ENCODE measurements at places on chromosomes 7 and 10.

DNA sequence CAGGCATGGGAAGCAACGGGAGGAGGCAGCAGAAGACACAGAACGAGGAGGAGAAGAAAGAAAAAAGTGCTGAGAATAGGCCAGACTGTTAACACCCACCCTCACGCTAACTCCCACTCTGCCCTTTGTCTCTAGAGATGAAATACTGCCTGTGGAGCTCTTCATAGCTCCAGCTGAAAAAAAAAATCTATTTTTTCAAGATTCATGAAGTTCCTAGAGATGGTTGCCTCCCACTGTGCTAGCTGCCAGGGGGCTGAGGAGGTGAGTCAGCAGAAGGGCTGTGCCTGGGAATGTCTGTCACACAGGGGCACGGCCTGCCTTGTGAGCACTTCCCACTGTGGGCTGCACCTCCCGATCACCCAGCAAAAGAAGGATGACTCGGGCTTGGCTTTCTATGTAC is 144.5 kb downstream of the RNF216 start:
- DNase-seq = no peak

- DNase-seq = no peak
Measured at GRCh38 chr7:158530800-158531609, 56.6 kb downstream of the PTPRN2 start.

- DNase-seq = no peak
Measured at GRCh38 chr7:97003262-97004246, 1.8 kb upstream of the DLX6 start.

- no peak for DNase-seq
Measured at GRCh38 chr7:151426441-151426903, 13.5 kb downstream of the CRYGN start.

- DNase-seq = no peak
Measured at GRCh38 chr10:61850376-61850775, 51.1 kb upstream of the ARID5B start.

DNA sequence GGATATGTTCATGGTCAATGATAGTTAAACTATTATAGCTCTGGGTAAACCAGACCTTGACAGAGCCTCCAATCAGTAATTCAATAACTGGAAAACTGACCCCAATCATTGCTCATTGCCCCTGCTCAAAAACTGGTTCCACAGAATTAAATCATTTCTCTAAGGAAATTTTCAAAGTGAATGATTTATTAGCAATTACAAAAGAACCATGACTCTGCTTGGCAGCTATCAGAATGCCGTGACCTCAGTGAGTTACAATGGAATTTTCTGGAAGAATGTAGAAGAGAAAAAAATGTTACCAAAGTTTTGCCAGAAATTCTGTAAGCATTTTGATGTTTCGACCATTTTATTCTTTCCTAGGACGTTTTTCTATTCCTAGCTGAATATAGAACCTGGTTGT is 106.8 kb upstream of the APBB1IP start:
- no peak for DNase-seq

DNA sequence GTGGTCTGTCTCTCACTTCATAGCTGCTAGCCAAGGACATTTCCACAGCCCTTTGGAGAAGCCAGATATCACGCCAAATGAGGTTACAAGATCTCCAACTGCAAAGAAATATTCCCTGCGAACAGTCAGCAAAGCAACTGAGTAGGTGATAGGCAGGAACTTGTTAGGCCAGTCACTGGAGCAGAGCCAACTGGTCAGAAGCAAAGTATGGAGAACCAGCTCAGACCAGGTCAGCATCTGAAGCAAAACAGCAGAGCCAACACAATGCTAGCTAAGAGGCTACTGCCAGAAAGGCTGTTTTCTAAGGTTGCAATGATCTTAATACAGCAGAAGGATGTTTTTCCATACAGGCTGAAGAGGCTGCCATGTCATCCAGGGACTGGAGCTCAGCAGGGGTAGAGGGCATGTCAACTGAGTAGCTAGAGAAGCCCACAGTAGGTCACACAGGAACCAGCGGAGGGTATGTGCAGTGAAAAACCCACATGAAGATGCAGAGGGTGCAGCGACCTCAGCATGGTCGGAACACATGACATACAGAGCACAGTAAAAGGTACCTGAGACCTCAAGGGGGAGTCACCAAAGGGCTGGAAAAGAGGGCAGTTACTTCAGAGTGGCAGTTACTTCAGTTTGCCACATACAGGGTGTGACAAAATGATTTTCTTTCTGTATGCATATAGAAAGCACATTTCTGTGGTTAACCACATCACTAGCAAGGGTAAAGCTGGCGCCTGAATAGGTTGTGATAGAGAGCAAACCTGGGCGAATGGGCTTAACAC is 8.9 kb downstream of the SEC31B start:
- no peak for DNase-seq

- DNase-seq = no peak
Measured at GRCh38 chr7:33837356-33837851, 67.9 kb upstream of the BMPER start.

DNA sequence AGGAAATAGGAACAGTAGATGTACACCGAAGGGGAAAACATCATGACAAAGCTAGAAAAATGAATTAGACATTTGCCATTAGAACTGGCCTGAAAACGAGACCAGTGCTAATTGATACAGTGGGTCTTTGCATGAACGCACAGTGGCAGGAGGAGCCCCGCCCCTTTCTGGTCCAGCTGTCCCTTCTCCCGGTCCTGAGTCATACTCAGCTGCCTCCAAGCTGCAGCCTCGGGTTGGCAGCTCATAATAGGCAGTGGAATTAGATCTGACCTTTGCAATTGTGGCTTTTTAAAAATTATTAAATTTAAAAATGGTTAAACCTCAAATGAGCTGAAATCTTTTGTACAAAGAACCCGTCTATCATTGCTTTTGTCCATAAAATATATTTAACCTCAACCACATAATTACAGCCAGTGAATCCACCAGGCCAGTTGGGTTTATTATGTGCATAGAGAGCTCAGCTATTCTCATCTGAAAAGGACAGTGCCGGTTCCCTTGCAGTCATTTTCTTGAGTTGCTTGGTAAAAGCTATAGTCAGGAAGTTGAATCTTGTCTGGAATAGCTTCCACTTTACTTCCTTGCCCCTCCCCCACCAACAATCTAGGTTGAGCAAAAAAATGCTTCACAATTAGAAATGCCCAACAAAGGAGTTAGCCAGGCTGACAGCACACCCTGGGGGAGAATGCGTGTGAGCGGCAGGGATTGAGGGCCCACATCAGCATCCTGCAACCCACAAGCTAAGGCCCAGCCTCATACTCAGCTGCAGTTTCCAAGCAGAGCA is 147.1 kb downstream of the BUB3 start:
- DNase-seq = no peak

DNA sequence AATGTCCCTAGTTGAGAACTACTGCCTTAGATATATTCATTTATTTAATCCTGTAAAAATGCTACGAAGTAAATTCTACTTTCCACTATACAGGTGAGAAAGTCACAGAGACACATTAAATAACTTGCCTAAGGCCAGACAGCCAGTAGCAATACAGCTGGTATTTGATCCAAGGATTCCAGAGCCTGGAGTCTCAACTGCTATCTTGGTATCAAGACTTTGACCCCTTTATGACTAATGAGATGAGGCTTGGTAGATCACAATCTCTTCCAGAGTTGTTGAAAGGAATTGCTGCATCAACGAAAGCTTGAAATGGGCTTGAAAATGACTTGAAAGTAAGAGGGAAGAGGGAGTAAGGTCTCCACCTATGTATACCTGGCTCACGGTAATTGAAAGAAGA is 83.3 kb downstream of the ORC5 start:
- DNase-seq = no peak

DNA sequence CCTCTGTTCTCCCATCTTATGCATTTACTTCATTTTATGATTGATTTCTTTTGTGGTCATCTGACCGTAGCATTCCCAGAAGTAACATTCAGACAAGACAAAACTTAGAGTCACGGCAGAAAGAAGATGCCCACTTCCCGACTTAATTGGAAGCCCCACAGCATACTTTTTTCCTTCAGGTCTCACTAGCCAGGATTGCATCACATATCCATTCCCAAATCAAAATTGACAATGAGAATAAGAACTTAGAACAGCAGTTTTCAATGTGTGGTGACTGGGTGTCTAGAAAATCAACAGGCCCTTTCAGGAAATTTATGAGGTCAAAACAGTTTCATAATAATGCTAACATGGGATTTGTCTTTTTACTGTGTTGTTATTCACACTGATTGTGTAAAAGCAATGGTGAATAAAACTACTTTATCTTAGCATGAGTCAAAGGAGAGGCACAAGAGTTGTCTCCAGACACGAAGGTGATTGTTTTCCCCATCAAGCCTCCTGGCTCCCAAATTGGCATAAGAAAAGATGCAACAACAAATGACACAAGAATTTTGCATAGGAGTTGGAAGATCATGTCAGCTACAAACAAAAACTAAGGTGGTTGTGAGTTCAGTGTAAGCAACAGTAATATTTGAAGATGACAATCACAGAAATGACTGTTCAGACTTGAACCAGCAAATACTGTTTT is 493.9 kb downstream of the HTR7 start:
- DNase-seq = no peak

DNA sequence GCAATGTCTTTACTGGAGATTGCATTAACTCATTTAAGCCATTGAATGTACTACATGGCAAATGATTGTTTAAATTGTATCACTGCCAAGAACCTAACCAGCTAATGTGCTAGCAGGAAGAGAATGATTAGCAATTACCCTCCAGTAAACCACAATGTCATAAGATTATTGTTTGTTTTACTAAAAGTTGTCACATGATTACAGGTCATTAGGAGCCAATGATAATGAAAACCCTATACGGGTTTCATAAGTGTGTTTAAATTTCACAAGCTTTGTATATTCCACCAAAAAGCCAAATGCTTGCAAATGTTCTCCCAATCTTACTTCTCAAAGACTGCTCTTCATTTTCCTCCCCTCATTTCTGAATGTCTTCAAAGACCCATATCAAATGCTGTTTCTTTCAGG is 76.5 kb upstream of the PPP1R3C start:
- DNase-seq = no peak

GRCh38 chr7:132270517-132270916 is 305.8 kb downstream of the PLXNA4 start:
- no peak for DNase-seq

GRCh38 chr7:94510582-94511496 is 1.2 kb downstream of the CASD1 start:
- DNase-seq = peak; percentile 0

- no peak for DNase-seq
Measured at GRCh38 chr7:132028144-132028920, 471.9 kb upstream of the PODXL start.

DNA sequence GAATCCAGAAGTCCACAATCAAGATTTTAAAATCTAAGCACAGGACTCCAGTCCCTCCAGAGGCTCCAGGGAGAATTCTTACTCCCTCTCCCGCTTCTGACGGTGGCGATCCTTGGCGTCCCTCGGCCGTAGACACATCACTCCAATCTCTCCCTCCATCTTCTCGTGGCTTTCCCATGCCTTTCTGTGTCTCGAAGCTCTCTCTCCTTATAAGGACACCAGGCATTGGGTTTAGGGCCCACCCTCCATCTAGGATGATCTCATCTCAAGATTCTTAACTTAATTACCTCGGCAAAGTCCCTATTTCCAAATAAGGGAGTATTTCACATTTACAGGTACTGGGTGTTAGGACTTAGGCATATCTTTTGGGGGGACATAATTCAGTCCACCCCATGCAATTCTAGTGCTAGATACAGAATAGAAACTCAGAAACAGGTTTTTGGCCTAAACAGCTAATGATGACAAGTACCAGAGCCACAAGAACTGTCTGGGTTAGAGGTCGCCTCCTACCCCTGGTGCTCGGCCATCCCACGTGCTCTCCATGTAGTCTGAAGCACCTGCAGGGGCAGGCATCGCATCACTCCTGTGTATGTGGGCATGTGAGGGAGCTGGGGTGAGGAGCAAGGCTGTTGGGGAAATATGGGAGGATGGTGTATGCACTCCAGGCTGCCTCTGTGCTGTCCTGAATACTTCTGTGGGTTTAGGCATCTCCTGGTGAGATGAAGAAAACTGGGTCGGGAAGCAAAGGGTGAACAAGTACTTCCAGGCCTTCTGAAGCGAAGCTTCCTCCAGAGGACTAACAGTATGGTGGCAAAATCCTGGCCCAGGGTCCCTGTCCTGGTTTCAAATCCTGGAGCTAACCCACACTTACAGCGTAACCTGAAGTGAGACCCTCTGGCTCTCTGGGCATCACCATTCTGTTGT is 298.3 kb upstream of the ZMIZ1 start:
- no peak for DNase-seq

DNA sequence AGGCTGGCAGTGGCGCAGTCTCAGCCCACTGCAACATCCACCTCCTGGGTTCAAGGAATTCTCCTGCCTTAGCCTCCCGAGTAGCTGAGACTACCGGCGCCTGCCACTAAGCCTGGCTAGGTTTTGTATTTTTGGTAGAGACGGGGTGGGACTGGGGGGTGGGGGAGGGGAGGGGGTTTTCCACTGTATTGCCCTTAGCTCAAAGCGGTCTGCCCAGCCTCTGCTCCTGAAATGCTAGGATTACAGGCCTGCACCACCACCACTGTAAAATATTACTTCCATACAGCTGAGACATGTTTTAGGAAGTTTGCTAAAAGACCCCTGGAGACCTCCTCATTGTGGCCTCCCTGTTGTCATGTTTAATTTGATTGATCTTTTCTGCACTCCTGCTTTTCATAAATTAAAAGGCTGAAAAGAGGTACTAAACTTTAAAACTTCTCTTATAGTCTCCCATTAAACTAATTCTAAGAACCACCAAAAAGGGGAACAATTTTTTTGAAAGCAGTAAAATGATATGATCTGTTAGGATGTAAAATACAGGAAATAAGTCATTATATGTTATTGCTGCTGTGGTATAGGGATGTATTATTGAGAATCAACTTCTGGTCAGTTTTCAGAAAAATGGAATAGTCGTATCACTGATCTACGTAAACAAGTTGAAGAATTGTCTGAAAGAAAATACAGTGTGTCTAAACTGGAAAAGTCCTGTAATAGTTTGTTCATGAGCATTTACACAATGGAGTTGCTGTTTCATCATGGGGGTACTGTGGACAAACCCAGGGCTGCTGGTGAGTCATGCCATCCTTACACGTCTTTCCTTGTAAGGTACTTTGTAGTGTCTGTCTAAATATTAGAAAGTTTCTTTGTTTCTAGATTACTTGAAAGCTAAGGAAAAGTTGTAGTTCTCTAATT is 72.9 kb upstream of the TMEM248 start:
- DNase-seq = no peak

- DNase-seq = no peak
Measured at GRCh38 chr7:133036289-133036688, 45.6 kb downstream of the CHCHD3 start.

DNA sequence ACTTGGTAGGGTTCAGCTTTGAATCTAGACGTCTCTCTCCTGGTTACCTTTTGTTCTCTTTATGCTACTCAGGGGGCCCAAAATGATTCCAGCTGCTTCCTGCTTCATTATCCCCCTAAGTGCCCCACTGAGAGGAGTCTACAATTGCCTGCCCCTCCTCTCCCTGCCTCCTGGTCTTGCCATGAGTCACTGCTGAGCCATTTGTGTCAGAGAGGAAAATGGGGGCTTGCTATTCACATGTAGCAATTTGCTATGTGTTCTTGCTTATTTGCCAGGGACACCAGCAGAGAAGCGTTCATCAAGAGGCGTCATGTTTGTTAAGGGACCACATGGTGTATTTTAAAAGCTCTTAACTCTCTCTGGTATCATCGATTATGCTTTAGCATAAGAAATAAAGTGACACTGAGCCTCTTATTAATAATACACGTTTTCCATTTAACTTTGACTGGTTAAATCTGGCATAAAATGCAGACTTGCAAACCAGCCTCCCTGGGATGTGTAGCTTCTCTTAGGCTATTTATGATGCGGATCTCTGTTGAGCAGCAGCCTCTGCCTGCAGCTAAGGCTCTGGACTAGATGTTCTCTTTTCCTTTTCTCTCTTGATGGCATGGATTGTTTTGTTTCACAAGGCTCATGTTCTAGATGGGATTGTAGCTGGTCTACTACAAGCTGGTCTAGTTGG is 239.3 kb downstream of the AUTS2 start:
- DNase-seq = no peak

All from stimulated activated CD4-positive, alpha-beta T cell treated with anti-CD3 and anti-CD28 coated beads, Interleukin-1b, Interleukin-23, amount 100 ng/mL, for 1 hour (primary cell).